ENCODE measurements at places on chromosomes 6 and 20.

DNA sequence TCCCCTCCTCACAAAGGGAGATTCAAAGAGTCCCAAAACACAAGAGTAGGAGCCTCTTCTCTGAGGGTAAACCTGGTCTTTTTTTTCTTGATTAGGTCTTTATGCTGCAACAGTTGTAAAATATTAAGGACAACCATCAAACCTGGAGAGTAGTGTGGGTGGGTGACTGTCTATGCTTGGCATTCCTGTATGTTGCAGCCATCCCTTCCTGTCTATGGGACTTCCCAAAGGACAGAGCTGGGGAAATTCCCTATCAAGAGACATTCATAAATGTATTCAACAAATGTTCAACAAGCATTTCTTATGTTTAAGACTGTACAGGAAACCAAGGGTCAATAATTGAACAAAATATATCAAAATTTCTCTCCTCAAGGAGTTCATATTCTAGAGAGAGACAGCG is 5.5 kb downstream of the BTN2A2 start:
- DNase-seq: no peak
- no peaks in the 10 kb centered on the region for H3K27me3 ChIP-seq
- peaks cover 23% of the 10 kb centered on the region for H3K4me1 ChIP-seq
- H3K27ac ChIP-seq: no peak overlapping the region

GRCh38 chr6:79989641-79990040 is 14.8 kb upstream of the TTK start:
- no peaks in the 10 kb centered on the region for H3K27me3 ChIP-seq
- H3K27ac ChIP-seq: no peak overlapping the region
- no peak overlapping the region for H3K4me3 ChIP-seq
- peaks cover 3% of the 10 kb centered on the region for H3K4me1 ChIP-seq

DNA sequence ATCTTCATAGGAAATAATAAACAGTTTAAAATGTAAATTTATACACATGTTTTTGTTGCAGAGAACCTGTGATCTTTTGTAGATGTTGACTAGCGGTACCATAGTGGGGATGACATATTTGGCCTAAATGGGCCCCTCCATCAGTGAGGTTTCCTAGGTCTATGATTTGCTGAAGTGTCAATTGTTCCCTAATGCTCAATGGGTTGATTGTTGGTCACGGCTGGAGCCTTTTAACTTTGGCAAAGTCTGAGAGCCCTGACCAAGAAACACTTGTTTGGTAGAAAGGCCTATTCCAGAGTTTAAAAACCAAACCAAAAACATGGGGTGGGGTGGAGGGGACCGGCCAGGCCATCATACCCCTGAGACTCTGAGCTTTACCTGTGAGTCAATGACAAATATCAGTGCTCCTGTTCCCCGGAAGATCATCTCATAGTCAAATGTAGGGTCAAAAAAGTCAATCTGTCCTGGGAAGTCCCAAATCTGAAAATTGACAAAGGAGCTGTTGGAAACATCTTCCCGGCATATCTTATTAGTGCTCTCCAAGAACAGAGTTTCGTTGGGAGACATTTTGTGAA is 25.1 kb downstream of the RRAGD start:
- no peak for DNase-seq
- H3K27me3 ChIP-seq: no peaks in the 10 kb centered on the region
- H3K4me3 ChIP-seq: no peak overlapping the region
- H3K4me1 ChIP-seq: peaks cover 22% of the 10 kb centered on the region
- no peaks in the 10 kb centered on the region for H3K36me3 ChIP-seq

- H3K27me3 ChIP-seq: no peaks in the 10 kb centered on the region
- H3K27ac ChIP-seq: no peak overlapping the region
- H3K4me3 ChIP-seq: no peak overlapping the region
- no peaks in the 10 kb centered on the region for H3K4me1 ChIP-seq
- no peak for DNase-seq
Observed at GRCh38 chr6:106685833-106686232, 56.5 kb downstream of the QRSL1 start.

DNA sequence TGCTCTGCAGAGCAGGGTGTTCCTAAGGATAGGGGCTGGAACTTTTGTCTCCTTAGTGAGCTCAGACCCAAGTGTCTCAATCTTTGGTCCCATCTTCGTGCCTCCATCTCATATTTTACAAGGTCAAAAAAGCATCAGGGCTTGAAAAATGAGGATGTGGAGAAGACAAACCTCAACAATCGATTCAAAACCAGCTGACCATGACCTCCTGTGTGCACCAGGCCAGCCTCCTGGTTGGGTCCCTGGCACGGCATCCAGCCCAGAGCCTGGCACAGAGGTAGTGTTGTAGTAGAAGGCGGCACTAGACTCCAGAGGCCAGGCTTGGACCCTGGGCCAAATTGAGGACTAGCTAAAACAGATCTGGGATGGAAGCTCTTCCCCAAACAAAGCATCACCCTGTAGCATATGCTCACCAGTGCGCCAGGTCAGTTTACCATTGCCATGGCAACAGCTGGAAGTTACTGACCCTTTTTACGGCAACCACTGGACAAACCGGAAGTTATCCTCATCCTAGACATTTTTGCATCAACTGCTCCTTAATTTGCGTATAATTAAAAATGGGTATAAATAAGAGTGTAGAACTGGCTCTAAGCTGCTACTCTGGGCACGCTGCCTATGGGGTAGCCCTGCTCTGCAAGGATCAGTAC is 69.3 kb upstream of the BLCAP start:
- H3K27me3 ChIP-seq: no peaks in the 10 kb centered on the region
- no peak overlapping the region for H3K4me3 ChIP-seq
- DNase-seq: no peak
- H3K27ac ChIP-seq: no peak overlapping the region
- no peaks in the 10 kb centered on the region for H3K36me3 ChIP-seq
- no peaks in the 10 kb centered on the region for H3K4me1 ChIP-seq

- H3K36me3 ChIP-seq: no peaks in the 10 kb centered on the region
- no peak overlapping the region for H3K4me3 ChIP-seq
- H3K27ac ChIP-seq: no peak overlapping the region
- H3K27me3 ChIP-seq: peaks cover 8% of the 10 kb centered on the region
- no peaks in the 10 kb centered on the region for H3K4me1 ChIP-seq
Observed at GRCh38 chr6:75943381-75943780, 129.1 kb downstream of the IMPG1 start.

DNA sequence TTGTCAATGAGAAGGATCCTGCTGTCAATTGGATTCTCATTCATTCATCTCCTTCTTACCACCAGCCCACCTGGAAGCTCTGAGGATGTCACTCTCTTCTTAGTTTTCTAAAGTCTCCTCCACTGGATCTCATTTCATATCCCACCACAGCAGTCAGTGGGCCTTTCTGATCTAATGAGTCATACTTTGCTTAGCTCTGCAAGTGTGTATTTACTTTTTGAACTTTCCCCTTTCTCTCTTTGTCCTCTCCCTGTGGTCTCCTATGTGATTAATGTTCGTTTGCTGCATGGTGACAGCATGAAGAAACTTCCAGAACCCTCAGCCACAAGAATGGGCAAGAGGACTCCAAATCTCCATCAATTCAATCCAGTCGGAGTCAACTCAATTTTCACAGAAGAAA is 63.6 kb upstream of the SYNDIG1 start:
- no peaks in the 10 kb centered on the region for H3K4me1 ChIP-seq
- no peak for DNase-seq
- no peaks in the 10 kb centered on the region for H3K36me3 ChIP-seq
- no peak overlapping the region for H3K27ac ChIP-seq
- no peaks in the 10 kb centered on the region for H3K27me3 ChIP-seq

GRCh38 chr6:81067057-81067456 is 685.4 kb downstream of the TENT5A start:
- no peaks in the 10 kb centered on the region for H3K27me3 ChIP-seq
- no peaks in the 10 kb centered on the region for H3K4me1 ChIP-seq
- DNase-seq: no peak
- no peak overlapping the region for H3K4me3 ChIP-seq
- H3K27ac ChIP-seq: no peak overlapping the region
- H3K36me3 ChIP-seq: no peaks in the 10 kb centered on the region

- no peak for DNase-seq
- H3K4me3 ChIP-seq: no peak overlapping the region
- H3K27ac ChIP-seq: peak overlapping the region; percentile 69
- H3K36me3 ChIP-seq: no peaks in the 10 kb centered on the region
- peaks cover 6% of the 10 kb centered on the region for H3K27me3 ChIP-seq
- peaks cover 60% of the 10 kb centered on the region for H3K4me1 ChIP-seq
Observed at GRCh38 chr20:49981218-49982071, 1.3 kb upstream of the SNAI1 start.

- no peaks in the 10 kb centered on the region for H3K36me3 ChIP-seq
- no peak overlapping the region for H3K4me3 ChIP-seq
- no peak for DNase-seq
- no peak overlapping the region for H3K27ac ChIP-seq
- no peaks in the 10 kb centered on the region for H3K27me3 ChIP-seq
Observed at GRCh38 chr6:149651056-149651455, 2.5 kb upstream of the KATNA1 start.

DNA sequence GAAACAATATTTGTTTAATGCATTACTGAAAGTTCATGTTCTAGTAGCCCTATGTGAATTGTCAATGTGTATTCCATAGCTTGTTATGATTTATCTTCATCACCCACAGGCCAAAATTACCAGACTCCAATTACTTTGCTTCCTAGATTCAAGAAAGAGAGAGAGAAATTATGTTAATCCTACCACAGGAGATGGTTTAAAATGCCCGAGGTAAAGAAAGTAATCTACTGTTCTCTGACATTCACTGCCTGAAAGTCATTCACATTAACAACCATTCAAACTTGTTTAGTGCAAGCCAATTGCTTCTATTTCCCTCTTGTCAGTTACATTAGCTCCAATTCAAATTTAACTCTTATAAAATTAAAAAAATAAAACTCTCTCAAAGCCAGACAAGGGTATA is 260.4 kb upstream of the THEMIS start:
- H3K36me3 ChIP-seq: no peaks in the 10 kb centered on the region
- H3K27ac ChIP-seq: no peak overlapping the region
- no peaks in the 10 kb centered on the region for H3K4me1 ChIP-seq
- H3K27me3 ChIP-seq: no peaks in the 10 kb centered on the region
- no peak overlapping the region for H3K4me3 ChIP-seq

GRCh38 chr6:73803562-73804241 is 107.7 kb downstream of the CD109 start:
- H3K36me3 ChIP-seq: peaks cover 5% of the 10 kb centered on the region
- H3K4me3 ChIP-seq: no peak overlapping the region
- H3K4me1 ChIP-seq: no peaks in the 10 kb centered on the region
- DNase-seq: no peak

GRCh38 chr6:40358473-40359460 is 228.4 kb downstream of the LRFN2 start:
- no peaks in the 10 kb centered on the region for H3K4me1 ChIP-seq
- H3K27ac ChIP-seq: no peak overlapping the region
- no peak overlapping the region for H3K4me3 ChIP-seq
- H3K27me3 ChIP-seq: no peaks in the 10 kb centered on the region
- H3K36me3 ChIP-seq: no peaks in the 10 kb centered on the region

- no peaks in the 10 kb centered on the region for H3K27me3 ChIP-seq
- H3K36me3 ChIP-seq: no peaks in the 10 kb centered on the region
- H3K4me1 ChIP-seq: no peaks in the 10 kb centered on the region
- DNase-seq: no peak
- peak overlapping the region; percentile 3 for H3K4me3 ChIP-seq
Observed at GRCh38 chr20:59165396-59165795, 1.8 kb downstream of the ZNF831 start.

- DNase-seq: no peak
- H3K36me3 ChIP-seq: no peaks in the 10 kb centered on the region
- no peaks in the 10 kb centered on the region for H3K27me3 ChIP-seq
- H3K27ac ChIP-seq: no peak overlapping the region
Observed at GRCh38 chr6:7392402-7392801, 2.8 kb downstream of the RIOK1 start.

GRCh38 chr6:110509617-110510241 is 33.3 kb upstream of the SLC22A16 start:
- no peak for DNase-seq
- H3K4me3 ChIP-seq: no peak overlapping the region
- H3K4me1 ChIP-seq: peaks cover 14% of the 10 kb centered on the region
- H3K27ac ChIP-seq: peak overlapping the region; percentile 16

DNA sequence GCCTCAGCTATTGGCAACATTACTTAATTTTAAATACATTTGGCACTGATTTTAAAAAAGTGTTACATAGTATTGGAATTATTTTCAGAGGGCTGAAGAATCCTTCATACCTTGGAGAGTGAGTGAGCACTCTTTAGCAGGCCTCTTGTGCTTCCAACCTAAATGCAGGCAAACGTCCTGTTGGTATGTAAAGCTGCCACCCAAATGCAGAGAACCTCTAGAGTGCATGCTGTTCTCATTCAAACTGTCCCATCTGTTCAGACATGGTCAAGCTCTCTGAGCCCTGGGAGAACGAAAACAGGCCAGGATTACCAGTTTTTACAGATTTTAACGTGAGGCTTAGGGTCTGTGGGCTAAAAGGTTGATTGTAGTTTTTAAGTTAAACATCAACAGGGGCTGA is 378.0 kb upstream of the FLRT3 start:
- H3K36me3 ChIP-seq: no peaks in the 10 kb centered on the region
- H3K4me3 ChIP-seq: no peak overlapping the region
- no peak overlapping the region for H3K27ac ChIP-seq

DNA sequence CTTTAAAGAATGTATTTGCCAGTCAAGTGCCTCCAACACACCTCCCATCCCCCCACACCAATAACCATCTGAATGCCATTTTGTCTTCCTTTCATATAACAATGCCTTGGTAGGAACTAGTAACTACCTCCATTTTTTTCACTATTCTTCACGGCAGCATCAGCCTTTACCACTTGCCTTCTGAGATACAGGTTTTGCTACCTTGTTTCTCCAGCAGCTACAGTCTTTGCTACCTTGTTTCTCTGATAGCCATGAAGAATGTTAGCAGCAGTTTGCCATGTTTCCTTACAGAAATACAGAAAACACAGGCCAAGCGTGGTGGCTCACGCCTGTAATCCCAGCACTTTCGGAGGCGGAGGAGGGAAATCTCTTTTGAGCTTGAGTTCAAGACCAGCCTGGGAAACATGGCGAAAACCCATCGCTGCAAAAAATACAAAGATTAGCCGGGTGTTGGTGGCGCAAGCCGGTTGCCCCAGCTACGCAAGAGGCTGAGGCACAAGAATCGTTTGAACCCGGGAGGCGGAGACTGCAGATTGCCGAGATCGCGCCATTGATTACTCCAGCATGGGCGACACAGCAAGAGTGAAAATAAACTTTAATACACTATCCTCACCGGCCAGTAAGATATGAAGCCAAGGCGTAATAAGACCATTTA is 100.9 kb downstream of the HFE start:
- H3K27me3 ChIP-seq: no peaks in the 10 kb centered on the region
- no peak for DNase-seq
- H3K36me3 ChIP-seq: no peaks in the 10 kb centered on the region
- H3K27ac ChIP-seq: peak overlapping the region; percentile 87
- peaks cover 3% of the 10 kb centered on the region for H3K4me1 ChIP-seq

Measured in esophagus squamous epithelium (tissue), 5 donors.